ENCODE measurements at places on chromosomes 3 and 15.

- H3K27ac ChIP-seq: no peak overlapping the region
- no peaks in the 10 kb centered on the region for H3K36me3 ChIP-seq
- H3K4me1 ChIP-seq: no peaks in the 10 kb centered on the region
Observed at GRCh38 chr3:46660003-46660402, 33.5 kb downstream of the ALS2CL start.

DNA sequence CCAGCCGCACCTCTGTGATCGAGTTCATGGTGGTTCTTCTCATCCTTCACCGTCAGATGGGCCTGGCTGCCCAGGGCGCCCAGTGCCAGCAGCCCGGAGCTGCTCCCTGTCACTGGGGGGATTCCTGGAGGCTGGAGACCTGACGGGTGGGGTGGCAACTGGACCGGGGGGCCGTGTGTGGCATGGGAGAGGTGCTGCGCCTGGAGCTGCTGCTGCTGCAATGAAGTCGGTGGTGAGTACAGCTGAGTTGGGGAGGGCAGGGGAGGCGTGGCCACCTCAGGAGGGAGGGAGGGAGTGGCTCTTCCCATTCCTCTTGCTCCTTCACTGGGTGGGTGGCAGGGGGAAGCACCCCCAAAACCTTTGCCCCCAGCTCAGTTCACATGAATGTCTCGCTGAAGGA lies 31.7 kb downstream of the TLE3 start:
- H3K4me3 ChIP-seq: no peak overlapping the region
- no peak for DNase-seq
- H3K27me3 ChIP-seq: no peaks in the 10 kb centered on the region
- no peaks in the 10 kb centered on the region for H3K4me1 ChIP-seq
- no peak overlapping the region for H3K27ac ChIP-seq

DNA sequence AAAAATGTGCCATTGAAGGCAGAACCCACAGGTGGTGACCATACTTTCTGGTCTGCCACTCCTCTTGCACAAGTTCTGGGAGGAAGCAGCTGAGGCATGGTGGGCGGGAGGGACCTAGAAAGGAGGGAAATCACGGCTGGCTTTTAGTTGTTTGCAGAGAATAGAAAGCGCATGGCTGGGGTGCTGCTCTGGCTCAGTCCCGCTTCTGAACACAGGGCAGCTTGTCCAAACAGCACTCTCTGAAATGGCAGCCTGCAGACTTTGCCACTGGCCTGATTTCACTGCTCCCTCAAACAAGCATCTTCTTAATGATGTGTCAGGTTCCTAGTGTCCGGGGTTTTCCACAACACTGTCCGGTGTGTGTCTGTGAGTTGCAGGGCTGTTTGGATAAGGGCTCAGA lies 76.7 kb downstream of the AAGAB start:
- H3K4me1 ChIP-seq: peaks cover 25% of the 10 kb centered on the region
- H3K4me3 ChIP-seq: no peak overlapping the region
- no peak for DNase-seq
- no peaks in the 10 kb centered on the region for H3K27me3 ChIP-seq

DNA sequence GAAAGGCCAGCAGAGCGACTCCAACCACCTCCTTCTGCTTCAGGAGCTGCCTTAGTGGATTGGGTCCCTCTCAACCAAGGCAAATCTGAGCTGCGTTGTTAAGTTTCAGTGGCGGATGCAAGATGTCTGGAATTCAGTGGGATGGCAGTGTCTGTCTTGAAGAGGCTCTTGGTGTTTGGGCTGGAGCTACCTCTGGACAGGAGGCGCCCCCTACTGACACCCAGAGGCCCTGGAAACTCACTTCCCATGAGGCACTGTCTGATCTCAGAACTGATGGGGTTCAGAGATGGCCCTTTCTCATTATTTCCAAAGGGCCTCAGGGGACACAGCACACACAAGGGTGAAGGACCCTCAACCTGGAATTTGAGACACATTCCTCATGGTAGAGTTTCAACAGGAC lies 6.0 kb upstream of the SLC28A1 start:
- no peaks in the 10 kb centered on the region for H3K36me3 ChIP-seq
- no peak overlapping the region for H3K27ac ChIP-seq
- peak; percentile 45 for DNase-seq
- H3K4me1 ChIP-seq: no peaks in the 10 kb centered on the region

DNA sequence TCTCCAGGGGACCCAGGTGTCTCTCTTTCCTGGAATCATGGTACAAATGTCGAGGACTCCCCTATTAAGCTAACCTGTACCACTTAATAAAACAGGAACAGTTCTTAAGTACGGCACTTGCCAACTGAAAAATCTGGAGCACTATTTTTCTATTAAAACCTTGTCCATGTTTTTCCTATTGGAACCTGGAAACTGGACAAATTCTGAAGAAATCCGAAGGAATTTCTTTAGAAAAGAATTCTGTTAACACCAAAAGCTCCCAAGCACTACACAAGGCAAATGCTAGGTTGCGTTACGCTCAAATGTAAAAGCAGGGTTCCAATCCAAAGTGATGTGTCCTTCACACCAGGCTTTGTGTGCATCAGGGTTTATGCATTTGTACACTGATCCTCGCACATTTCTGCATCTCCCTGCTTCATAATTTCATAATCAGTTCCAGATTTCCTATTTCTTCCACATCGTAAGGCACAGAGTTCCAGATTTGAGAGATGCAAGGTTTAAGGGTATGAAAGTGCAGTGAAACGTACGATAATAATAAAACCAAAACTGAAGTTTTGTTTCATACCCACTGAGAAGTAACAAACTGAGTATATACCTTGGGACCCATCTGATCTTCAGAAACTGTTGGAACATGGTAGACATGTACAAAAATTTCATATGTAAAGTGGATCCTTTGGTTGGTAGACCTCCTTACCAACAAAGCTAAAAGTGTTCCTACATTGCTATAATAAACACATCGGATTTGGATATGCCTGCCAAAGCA lies 132.1 kb upstream of the WNT5A start:
- no peak overlapping the region for H3K4me3 ChIP-seq
- no peaks in the 10 kb centered on the region for H3K4me1 ChIP-seq
- no peak for DNase-seq
- H3K36me3 ChIP-seq: no peaks in the 10 kb centered on the region
- no peak overlapping the region for H3K27ac ChIP-seq
- H3K27me3 ChIP-seq: no peaks in the 10 kb centered on the region

- H3K36me3 ChIP-seq: no peaks in the 10 kb centered on the region
- no peak overlapping the region for H3K4me3 ChIP-seq
- DNase-seq: no peak
Observed at GRCh38 chr15:80667936-80668335, 27.2 kb upstream of the ABHD17C start.

DNA sequence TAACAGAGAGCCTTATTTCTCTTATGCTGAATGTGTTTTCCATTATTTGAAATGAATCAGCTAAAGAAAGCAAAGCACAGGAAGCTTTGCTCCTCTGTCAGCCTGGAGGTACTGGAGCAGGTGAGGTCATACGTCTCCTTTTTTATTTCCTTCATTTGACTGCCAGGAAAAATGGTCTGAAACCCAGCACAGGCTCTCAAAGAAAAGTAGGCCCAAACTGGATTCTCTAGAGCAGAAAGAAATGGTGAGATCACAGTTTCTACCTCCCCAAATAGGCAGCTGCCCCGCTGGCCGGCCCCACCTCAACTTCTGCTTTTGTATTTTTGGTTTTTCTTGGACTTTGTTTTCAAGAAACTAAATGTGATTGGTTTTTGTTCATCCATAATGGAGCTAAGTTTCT lies 95.1 kb downstream of the RPL39L start:
- H3K4me3 ChIP-seq: no peak overlapping the region
- no peaks in the 10 kb centered on the region for H3K27me3 ChIP-seq
- H3K4me1 ChIP-seq: peaks cover 59% of the 10 kb centered on the region

DNA sequence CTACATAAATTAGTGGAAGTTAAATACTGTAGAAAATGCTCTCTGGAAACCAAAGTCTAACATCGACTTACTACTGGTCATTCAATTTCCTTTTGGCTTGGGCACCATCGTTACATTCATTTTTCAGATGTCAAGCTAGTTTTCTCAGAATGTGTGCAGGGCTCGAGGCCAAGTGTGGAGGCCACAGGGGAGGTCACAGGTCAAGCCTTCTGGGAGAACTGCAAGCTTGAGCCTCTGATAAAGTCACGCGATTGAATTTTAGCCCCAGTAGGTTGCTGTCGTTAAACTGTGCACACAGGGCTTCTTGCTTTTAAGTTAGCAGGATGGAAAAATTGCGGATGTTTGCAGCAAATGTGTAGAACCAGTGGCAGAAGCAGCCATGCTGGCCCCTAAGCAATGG lies 182.2 kb downstream of the APBA2 start:
- no peak overlapping the region for H3K4me3 ChIP-seq
- no peak overlapping the region for H3K27ac ChIP-seq

Data from T-cell (primary cell).